ENCODE measurements at places on chromosomes 3 and 15. TPM values are rescaled to one million over a fixed set of nuclear protein-coding genes. Genes with fewer than 3 reads are reported as not detected.

AGBL1 gene
- total RNA-seq = not detected

SNRK gene
- 44.3 TPM for total RNA-seq

GRCh38 chr3:14685179-14685578 lies 10.2 kb downstream of the C3orf20 start:
- DNase-seq = no peak

DNA sequence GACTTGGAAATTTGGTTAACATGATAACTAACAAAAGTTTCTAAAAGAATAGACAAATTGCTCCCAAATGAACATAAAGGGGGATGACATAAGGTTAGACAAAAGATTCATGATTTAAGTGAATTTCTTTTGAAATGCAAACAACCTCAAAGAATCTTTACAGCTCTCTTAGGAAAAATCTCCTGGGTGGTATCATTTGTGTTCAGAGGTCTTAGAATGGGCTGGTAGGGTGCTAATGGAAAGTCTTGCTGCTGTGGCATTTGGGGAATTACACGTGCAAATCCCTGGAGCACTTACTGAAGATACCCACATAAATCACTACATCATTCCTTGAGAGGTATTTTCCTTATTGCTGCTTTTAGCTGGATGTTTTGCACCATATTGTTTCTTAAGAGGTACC lies 14.4 kb upstream of the ROBO2 start:
- DNase-seq = no peak

- DNase-seq = no peak
Observed at GRCh38 chr3:72488738-72489035, 359.6 kb downstream of the SHQ1 start.

GRCh38 chr15:60594071-60594470 lies 115.1 kb upstream of the ICE2 start:
- no peak for DNase-seq

All from ascending aorta (tissue), 2 donors.